ENCODE measurements at places on chromosomes 6 and 20. TPM values are rescaled to one million over a fixed set of nuclear protein-coding genes. Genes with fewer than 3 reads are reported as not detected.

- no peak for DNase-seq
Measured at GRCh38 chr6:89874438-89874837, 19.8 kb upstream of the GJA10 start.

GRCh38 chr6:42320762-42321161 is 103.1 kb upstream of the MRPS10 start:
- DNase-seq, result peak; percentile 65

DNA sequence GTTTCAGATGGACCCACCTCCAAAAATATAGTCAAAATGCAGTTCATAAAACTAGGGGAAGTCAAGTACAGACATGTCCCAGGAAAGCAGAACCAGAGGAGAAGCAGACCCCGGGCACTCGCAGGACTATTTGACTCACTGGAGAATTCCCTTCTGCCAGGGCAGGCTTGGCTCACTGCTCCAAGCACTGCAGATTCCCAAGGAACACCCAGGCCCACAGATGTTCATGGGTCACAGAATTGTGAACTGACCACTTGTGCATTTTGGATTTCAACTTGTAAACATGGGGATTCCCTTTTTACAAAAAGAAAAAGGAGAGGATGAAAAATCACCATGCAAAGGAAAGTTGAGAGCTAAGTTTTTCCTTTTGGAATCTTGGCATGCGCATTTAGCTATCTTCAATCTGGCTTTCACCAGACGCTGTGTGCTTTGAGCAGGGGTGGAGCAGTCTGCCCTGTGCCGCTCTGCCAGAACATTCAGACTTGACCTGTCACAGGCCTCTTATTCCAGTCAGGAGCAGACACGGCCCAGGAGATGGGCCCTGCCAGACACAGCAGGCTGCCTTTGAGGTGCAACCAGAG is 237.5 kb upstream of the TAB2 start:
- peak; percentile 28 for DNase-seq

DNA sequence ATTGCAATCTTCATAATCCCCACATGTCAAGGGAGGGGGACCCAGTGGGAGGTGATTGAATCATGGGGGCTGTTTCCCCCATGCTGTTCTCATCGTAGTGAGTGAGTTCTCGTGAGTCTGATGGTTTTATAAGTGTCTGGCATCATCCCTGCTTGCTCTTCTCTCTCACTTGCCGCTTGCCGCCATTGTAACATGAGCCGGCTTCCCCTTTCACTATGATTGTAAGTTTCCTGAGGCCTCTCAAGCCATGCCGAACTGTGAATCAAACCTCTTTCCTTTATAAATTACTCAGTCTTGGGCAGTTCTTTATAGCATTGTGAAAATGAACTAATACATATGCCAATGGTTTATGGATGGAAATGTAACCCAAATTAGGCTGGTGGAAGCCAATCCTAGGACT is 109.4 kb upstream of the AKAP12 start:
- no peak for DNase-seq

DNA sequence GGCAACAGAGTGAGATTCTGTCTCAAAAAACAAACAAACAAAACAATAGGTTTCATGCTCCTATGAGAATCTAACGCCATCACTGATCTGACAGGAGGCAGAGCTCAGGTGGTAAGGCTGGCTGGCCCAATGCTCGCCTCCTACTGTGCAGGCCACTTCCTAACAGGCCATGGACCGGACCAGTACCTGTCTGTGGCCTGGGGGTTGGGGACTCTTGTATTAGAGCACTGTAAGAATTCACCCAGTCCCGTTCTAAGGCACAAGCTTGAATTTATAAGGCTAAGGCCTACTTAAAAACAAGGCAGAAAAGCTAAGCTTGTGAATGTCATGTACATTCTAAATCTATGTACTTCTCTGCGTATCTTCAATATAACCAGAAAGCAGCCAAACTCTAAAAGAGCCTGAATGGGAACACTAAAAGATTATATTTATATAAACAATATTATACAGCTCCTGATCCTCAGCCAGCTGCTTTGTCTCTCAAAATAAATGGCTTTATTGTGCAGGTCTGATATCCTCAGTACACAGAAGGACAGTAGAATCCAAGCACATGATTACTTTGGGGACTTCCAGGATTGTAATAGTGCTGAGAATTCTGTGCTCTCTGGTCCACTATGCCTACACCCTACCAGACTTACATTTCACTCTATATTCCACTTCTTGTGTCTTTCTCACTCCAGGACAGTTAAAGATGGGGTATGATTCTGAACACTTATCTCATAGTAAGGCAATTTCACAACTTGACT is 64.5 kb upstream of the DST start:
- no peak for DNase-seq

DNA sequence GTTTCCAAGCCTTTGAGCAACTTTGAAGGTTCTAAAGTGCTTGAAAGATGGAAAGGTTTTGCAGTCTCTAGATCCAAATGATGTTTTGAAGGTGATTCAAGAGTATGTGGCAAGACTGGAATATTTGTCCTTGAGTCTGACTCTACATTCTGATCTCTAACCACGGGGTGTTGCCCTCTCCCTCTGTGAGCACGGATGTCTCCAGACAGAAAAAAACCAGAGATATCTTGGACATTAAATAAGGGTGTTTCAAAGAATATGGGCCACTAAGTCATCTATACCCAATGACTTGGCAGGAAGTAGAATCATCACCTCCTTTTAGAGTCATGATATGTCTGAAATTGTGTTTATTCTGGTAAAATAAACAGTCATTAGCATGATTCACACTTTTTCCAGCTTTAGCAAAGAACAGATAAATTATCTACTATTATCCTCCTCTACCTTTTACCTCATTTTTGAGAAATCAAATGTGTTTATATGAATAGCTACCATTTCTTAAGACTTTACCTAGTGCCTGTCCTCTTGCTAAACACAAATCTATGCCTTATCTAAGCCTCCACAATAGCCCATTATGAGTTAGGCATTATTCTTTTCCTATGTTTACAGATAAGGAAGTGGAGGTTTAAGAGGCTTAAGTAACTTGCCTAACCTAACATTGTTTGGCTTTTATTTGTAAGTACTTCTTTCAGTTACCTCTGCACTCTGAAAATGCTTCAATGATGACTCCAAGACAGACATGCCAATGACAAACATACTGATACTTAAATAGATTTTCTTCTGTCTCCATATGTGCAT is 384.4 kb downstream of the BMP2 start:
- DNase-seq, result no peak

- DNase-seq, result no peak
Measured at GRCh38 chr6:38180586-38180985, 361.1 kb downstream of the ZFAND3 start.

- no peak for DNase-seq
Measured at GRCh38 chr20:23037017-23037481, 1.9 kb downstream of the SSTR4 start.

GRCh38 chr6:147447835-147448611 is 60.5 kb upstream of the SAMD5 start:
- peak; percentile 66 for DNase-seq

DNA sequence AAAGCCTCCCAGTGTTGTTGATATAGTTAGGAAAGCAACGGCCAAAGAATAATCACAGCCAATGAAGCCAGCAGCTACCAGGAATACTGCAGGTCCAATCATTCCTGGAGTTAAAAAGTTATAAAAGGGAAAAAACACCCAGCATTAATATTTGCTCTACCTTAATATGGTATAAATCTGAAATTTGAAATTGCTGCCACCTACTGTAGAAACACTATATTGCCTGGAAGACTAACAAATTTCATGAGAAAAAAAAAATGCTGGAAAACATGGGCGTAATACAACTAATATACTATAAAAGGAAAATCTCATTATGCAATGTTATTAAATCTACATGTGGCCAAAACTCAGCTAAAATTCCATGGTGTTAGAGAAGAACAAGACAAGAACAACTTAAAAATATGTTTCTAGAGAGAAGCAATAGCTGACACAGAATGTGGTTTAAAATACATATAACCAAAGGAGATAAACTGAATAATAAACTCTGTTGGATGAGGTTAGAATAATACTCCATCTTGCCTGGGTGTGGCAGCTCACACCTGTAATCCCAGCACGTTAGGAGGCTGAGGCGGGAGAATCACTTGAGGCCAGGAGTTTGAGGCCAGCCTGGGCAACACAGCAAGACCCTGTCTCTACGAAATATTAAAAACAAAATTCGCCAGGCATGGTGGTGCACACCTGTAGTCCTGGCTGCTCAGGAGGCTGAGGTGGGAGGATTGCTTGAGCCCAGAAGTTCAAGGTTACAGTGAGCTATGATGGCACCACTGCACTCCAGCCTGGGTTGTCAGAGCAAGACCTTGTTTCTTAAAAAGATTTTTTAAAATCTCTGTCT is 43.1 kb downstream of the SLC17A5 start:
- DNase-seq, result peak; percentile 38

DNA sequence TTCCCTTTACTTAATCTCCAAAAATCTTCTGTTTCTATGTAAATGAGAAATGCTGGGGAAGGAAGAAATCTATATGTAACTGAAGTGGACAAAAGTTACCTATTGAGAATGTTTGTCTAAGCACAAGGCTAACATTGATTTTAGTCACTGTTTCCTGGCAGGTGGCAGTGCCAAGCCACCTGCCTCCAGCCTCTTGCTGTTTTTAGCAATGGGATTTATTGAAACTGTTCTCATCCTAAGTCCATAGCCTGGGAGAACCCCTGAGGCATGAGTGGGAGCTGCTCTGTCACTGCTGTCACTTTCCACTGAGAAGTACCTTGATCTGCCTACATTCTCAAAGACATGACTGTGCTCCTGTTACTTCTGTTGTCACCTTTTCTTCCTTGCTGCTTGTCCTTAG is 14.7 kb downstream of the ENPP3 start:
- no peak for DNase-seq

GRCh38 chr6:131414956-131415355 is 158.1 kb upstream of the ARG1 start:
- no peak for DNase-seq

- DNase-seq, result no peak
Measured at GRCh38 chr6:54195637-54196036, 84.4 kb downstream of the MLIP start.

- DNase-seq, result no peak
Measured at GRCh38 chr20:40954521-40955165, 74.0 kb upstream of the TOP1 start.

- DNase-seq, result no peak
Measured at GRCh38 chr20:42295592-42295991, 677.4 kb upstream of the CHD6 start.

PRRT1 gene
- total RNA-seq, result not detected

FABP7 gene
- not detected for total RNA-seq

BACH2 gene
- 0.46 TPM for total RNA-seq

EYA2 gene
- total RNA-seq, result 1.7 TPM

FAM162B gene
- total RNA-seq, result 0.29 TPM

HRH3 gene
- total RNA-seq, result not detected
